DMS 273 treated with DMSO at 0.1 percent for 48 hours (cell line): ENCODE measurements at places on chromosomes 7 and 10.

DNA sequence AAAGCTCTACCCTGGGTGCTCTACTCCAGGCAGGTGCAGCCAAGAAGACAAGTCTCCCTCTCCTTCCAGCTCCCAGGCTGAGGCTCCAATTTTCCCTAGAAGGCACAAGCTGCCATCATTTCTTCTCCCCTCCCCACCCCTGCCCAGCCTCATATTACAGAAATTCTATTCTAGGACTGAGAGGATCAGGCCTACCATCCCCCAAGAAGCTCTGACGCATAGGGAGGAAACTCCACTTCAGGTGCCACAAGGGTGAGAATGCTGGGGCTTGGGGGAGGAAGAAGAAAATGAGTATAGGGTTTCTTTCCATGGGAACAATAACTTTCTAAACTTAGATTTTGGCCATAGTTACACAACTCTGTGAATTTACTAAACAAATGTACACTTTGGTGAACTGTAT, 35.3 kb downstream of the FEZF1 start:
- DNase-seq = no peak

GRCh38 chr7:131605280-131605878, 49.0 kb upstream of the PODXL start:
- DNase-seq = no peak

DNA sequence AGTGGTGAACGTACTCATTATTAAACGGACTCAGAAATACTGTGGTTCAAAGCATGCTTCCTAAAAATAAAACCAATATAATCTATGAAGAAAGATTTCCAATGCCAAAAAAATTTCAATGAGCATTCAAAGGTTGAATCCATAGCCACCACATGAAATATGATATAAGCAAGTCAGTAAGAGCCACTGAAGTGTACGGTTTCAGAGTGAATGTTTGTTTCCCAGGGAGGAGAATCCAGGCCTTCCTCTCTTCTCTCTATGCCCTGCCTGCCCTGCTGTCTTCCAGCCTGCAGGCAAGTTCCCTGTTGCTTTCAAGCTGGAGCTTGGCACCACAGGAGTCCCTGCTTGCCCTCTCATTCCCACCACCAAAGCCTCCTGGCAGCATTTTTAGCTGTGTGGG, 1171.6 kb upstream of the C7orf33 start:
- DNase-seq = no peak

DNA sequence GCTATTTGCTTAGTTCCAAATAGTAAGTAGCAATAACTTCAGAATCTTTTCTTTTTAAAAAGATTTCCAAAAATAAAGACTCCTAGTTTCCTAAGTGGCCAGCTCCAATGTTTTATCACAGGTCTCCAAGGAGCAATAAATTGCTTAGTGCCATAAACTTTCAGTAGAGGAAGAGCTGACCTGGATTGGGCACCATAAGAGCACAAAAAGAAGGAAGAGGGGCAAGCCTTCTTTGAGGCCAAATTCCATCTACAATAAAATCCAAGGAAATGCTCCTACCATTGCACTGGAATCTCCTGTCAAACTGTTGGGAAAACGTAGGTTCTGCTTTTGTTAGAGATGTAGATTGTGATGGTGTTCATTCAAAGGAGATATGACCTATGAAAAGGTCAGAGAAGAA, 64.0 kb downstream of the DENND2A start:
- no peak for DNase-seq

DNA sequence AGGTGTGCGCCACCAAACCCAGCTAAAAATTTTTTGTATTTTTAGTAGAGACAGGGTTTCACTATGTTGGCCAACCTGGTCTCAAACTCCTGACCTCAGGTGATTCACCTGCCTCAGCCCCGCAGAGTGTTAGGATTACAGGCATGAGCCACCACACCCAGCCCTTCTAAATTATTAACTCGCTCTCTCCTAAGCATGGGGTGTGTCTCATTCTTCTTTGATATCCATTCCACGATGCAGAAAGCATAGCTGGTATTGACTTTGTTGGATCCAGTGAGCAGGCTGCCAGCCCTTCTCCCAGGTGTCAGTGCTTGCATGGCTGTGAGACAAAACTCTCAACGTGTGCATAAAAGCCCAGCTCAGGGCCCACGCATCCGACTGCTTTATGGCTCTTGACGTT, 254.1 kb upstream of the PFKP start:
- DNase-seq = no peak

DNA sequence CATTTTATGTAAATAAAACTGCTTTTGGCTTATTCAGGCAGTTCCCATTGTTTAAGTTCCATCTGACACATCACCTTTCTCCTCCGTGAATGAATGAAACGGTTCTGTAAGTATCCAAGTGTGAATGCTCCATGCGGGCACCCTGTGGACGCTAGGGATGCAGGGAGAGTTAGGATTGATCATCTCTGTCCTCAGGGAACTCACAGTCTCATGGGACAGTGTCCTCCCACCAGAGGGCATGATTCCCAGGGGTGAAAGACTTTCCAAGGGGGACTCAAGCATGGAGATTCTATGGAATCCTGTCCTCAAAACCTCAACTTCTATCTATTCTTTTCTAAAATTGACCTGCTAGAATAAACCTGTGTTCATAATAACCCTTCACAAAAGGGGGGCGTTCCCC, 98.8 kb downstream of the HECW1 start:
- DNase-seq = no peak

DNA sequence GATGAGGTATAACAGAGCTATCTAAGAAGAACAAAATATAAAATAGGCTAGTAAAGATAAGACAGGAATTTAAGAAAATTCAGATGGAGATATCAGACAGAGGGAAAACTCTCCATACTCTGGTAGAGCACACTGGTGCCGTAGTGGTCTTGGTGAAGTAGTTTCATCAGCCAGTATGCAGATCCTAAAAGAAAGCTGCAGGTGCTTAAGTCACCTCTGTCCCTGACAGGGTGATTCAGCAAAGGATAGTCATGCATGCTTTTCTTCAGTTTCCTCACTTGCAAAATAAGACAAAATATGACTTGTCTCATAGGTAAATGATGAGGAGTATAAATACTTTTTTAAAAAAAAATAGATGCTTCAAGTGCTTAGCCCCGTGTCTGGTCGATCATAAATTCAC, 794.9 kb downstream of the TNS3 start:
- no peak for DNase-seq

DNA sequence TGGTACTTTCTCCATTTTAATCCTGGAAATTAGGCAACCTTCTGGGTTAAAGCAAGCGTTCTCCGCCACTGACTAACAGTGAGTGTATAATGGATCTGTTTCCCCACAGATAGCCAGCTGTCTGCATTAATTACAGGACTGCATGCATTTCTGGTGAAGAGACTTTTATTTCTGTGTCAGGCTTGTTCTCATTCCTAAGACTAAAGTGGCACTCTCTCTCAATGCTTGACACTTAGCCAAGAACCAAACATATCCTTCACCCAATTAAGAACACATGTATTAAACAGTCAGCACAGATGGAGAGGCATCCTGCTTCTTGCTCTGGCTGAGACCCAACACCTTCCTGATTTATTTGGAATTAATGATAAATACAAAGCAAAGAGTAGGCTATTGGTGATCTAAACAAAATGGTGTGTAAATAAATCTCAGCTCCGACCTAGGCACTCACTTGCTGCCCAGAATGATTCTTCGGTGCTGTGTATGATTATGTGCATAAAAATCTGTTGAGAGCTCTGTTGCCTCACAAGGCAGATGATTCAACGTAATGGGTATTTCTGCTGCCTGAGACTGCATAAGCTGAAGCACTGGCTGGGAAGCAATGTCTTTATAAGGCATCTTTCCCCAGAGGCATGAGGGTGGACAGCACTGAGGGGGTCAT, 16.8 kb downstream of the CALU start:
- DNase-seq = peak; percentile 97

DNA sequence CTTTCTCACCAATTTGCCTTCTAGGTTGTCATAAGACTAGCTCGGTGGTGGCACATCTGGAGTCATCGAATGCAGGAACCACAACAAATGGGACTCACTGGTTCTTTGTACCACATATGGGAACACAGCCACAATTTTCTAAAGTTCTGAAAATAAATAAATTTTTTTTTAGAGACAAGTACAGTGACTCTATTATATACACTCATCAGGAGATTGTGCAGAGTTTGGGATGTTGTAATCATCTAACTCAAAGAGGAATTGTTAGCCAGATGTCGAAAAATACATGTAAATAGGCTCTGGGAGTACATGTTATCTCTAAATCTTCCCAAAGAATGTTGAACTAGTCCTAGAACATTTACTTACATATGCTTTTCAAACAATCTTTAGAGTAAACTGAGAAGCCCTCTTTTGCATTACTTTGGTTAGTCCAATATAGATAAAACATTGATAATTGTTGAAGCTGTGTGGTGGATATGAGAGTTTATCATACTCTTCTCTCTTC, 19.6 kb upstream of the SEPTIN7 start:
- DNase-seq = no peak

DNA sequence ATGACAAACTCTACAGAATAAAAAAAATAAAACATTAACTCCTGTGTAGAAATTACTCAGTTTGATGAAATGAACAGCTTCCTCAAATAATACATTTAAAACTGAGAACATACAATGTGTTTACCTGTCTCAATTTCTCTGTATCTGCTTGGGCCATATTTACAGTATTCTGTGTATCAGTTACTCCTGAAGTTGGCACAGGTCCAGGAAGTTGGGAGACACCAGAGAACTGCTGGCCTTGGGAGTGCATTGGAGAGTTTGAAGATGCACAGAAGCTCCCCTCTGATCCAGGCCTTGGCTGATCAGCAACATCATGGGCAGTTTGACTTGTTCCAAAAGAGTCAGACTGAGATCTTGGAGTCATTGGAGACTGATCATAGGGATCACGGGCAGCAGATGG, 155.1 kb downstream of the GALNT11 start:
- no peak for DNase-seq

GRCh38 chr10:133262696-133263095, 14.0 kb downstream of the ADAM8 start:
- DNase-seq = no peak

DNA sequence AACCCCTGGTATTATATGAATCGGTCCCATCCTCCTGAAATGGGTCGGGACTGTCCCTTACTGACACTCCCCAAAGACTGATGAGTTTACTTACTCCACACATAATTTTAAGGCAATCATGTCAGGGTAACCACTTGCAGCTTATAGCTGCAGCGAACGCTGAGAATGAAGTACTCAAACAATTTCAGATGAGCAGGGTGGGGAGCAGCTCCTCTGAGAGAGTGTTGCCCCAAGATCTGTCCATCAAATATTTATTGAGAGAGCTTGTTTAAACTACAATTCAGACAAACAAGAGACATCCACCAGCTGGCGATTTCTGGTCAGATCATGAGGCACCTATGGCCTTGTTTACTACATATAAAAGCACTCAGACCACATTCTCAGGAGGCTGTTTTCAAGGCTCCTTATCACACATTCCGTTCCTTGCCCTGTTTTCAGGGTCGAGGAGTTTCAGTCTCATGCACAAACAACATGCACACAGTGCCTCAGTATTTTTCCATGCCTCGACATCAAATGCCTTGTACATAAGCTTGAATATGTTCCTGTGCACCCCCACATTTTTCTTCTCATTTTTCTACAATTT, 80.1 kb downstream of the THSD7A start:
- no peak for DNase-seq

DNA sequence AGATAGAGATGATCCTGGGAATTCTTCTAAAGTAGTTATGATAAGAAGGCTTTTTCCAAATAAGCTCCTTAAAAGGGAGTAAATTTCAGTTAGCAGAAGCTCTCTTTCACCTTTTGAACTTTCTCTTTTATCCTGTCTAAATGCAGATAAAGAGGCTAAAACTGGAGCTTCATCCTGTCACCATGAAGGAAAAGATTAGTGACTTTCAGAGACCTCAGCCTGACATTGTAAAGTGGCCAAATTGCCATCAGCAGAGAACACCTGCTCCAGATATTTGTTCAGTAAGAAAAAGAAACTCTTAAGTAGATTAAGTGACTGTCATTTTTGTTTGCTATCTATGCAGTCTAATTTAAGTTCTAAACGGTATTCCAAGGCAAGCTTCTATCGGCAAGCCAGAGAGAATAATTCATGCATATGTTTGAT, 18.3 kb downstream of the VWDE start:
- DNase-seq = no peak

DNA sequence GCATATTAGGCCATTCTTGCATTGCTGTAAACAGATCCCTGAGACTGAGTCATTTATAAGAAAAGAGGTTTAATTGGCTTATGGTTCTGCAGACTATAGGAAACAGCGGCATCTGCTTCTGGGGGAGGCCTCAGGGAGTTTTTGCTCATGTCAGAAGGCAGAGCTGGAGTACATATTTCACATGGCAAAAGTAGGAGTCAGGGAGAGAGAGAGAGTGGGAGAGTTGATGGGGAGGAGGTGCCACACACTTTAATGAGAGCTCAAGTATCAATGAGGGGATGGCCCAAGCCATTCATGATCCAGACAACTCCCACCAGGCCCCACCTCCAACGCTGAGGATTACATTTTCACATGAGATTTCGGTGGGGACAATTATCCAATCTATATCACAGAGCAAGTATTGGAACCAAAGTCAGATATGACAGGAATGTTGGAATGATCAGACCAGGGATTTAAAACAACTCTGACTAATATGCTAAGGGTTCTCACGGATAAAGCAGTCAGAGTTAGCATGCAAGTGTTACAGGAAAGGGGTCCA, 795.3 kb upstream of the CELF2 start:
- no peak for DNase-seq

- DNase-seq = no peak
Observed at GRCh38 chr10:78502210-78502936, 468.7 kb downstream of the RPS24 start.

- DNase-seq = no peak
Observed at GRCh38 chr10:21388589-21388988, 136.9 kb downstream of the SKIDA1 start.

- no peak for DNase-seq
Observed at GRCh38 chr7:43317075-43317474, 204.6 kb downstream of the HECW1 start.

DNA sequence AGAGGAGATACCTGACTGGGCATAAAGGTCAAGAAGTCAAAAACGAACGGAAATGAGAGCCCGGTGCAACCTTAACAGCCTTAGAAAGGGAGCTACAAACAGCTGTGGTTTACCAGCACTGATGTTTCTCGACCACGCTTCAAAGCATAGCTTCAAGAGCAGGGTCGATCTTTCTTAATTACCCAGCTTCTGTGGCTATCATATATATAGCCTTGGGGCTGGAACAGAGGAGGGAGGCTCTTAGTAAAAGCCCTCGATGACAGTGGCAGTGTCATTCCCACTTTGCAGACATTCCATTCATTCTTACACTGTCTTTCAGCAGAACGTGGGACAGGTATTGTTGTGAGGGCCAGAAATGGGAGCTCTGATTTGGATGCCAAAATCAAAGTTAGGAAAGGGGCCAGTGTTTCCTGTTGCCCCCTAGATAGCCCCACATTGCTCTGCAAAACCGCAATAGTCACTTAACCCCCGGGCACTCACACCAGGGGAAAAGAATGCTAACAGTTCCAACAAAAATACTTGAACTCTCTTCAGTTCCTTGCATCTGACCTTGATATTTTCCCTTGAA, 141.5 kb downstream of the MTPAP start:
- DNase-seq = no peak
